ENCODE measurements at places on chromosomes 12 and 14.

DNA sequence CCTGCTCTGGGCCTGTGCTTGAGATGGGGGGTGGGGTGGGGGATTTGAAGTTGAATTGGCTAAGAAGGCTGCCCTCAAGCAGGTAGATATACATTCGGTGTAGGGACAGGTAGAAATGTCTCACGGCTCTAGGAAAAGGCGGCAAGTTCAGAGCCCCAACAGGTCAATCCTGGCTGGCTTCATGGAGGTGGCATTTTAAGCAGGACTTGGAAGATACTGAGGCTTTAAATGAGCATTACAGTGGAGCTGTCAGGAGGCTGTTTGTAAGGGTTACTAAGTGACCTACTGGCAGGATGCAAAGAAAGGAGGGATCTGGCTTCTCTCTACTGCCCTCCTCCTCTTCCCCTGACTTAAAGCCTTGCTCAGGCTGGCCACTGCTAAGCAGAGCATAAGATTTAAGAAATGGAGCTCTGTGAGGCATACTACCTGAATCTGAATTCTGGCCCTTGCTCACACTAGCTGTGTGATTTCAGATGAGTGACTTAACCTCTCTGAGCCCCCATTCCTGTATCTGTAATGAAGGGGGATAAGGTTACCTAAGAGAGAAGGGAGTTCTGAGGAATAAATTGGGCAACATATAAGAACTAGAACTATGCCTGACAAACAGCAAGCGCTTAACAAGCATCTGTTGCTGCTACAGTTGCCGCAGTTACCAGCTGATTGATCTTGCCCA, 61.6 kb downstream of the SLC24A4 start:
- no peak for DNase-seq

GRCh38 chr12:52020539-52021336, 14.0 kb downstream of the TAMALIN start:
- DNase-seq: peak; percentile 36

GRCh38 chr14:100078997-100079725, 13.9 kb downstream of the EVL start:
- no peak for DNase-seq

DNA sequence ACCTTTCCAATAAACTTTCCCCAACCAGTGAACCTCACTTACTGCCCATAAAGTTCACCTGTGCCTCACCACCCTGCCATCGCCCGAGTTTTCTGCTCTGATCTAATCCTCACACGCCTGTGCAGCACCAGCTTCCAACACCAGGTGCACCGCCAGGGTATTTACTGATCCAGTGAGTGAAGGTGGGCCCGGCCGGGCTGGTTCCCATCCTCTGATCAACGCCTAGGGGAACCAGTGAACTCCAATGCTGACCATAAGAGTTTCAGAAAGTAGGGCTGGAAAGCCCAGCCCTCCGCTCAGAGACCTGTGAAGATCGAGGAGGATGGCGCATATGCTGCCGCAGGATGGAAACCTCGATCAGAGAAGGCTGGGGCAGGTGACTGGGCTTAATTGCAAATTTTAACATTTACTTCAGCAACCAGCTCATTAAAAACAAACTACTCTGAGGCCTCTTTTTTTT, 685 bp upstream of the MYL6B start:
- peak; percentile 25 for DNase-seq

DNA sequence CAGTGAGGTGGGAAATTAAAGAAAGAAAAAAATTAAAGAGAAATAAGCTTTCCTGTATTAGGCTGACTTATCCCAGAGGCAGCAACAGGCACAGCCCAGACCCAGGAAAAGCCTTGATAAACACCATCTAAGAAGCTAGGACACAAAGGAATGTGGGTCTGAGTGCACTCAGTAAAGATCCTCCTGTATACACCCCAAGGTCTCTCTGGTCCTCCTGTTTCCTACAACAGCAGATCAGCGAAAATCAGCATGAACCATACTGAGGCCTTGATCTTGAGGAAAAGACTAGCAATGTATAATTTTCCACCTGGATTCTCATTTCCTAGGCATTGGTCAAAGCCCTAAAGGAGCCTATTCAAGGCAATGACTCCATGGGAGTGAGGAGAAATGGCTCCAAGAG, 486.3 kb upstream of the CCDC196 start:
- no peak for DNase-seq

GRCh38 chr14:104387022-104388010, 192.2 kb upstream of the C14orf180 start:
- no peak for DNase-seq

- DNase-seq: no peak
These were observed 15.6 kb upstream of the TESC start for GRCh38 chr12:117114784-117115183.

- DNase-seq: no peak
These were observed at the start of gene LRCOL1 for GRCh38 chr12:132610051-132610759. Gene LRCOL1, minus strand, starts transcription at chr12:132610582. Its CDS starts 4,331 bp downstream, at chr12:132606251.

- DNase-seq: no peak
These were observed at the start of gene KRT75 for GRCh38 chr12:52434081-52434733. Gene KRT75, minus strand, starts transcription at chr12:52434371. Its CDS starts 67 bp downstream, at chr12:52434304.

- no peak for DNase-seq
These were observed 42.5 kb upstream of the VPS33A start for GRCh38 chr12:122308811-122309210.

DNA sequence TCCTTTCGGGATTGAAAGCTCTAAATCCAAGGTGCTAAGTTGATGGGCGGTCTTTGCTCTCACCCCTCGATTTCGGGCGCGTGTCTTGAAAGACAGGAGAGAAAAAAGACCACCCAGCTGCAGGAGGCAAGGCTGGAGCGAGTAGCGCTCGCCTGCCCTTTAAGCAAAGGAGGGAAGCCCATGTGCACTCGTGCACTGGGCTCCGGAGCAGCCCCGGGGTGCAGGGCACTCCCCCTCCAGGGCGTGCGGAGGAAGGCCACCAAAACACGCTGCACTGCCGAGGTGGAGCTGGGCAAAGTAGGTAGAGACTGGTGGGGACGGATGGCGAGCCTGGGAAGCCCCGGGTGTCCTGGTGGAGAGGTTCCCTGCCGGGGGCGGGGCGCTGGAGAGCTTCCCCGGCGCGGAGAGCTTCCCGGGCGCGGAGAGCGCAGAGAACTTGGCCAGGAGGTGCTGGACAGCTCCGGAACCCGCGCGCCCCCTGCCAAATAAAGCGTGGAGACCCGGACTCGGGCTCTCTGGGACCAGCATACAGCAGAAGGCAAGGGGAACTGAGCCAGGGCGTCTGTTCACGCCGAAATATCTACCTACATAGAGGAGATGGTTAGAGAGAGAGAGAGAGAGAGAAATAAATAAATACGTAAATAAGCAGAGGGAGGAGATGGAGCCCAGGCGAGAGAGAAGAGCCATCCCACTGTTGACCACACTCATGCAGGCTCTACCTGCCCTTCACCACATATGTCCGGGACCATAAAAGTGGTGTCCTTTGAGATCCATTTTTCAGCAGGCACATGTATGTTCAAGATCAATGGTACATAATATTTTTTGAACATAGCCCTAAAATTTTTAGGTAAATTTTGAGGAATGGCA, 662 bp upstream of the NELL2 start:
- DNase-seq: no peak

- DNase-seq: no peak
These were observed 22.1 kb downstream of the SCARB1 start for GRCh38 chr12:124841558-124841945.

DNA sequence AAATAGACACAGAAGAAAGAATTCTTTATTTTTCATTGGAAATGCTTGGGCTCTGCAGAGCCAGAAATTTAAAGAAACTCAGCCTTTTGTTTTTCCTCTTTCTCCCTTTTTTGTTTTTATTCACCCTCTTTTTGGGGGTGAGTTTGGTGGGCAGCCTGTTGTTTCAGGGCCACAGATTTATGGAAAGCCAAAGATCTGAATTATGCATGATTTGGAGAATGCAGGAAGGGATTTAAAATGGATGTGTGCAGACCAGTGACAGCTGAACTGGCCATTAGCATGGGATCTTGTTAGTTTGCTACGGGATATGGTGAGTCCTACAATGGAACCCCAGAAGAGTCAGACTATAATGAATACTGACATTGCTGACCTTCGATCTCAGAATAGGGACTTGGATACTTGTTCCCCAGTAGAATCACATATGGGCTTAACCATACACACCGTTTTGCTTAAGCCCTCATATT, 7.7 kb upstream of the ATXN2 start:
- DNase-seq: no peak

GRCh38 chr14:68325267-68325807, 467.5 kb downstream of the ZFP36L1 start:
- no peak for DNase-seq

DNA sequence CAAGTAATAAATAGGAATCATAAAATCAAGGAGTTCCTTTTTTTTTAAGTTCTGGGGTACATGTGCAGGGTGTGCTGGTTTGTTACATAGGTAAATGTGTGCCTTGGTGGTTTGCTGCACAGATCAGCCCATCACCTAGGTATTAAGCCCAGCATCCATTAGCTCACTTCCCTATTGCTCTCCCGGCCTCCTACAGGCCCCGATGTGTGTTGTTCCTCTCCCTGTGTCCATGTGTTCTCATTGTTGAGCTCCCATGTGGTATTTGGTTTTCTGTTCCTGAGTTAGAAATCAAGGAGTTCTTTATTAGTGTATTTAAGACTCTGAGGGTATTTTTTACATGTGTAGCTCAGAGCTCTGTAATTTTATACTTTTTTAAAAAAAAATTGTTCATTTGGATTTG, 86.0 kb downstream of the SCFD1 start:
- no peak for DNase-seq
